Stimulated activated CD4-positive, alpha-beta T cell treated with anti-CD3 and anti-CD28 coated beads, Interleukin-15, amount 100 ng/mL, for 1 hour (primary cell): ENCODE measurements at places on chromosomes 6 and 20.

GRCh38 chr20:15817351-15817750, 755.9 kb downstream of the KIF16B start:
- no peak for DNase-seq

DNA sequence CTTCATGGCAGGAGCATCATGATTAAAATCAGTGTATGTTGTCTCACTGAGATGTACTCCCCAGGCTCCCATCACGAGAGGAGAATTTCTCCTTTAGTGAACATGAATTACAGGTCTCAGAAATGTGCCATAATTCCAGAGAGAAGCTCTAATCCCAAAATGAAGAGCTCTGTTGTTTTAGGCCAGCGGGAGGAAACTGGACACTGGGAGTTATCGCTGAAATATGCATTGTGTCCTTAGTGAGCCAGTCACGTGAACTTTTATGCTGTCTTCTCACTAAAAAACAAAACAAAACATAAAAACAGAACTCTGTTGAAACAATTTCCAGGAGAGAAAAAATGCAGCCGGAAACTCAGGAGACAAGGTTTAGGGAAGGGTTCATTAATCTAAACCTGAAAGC, 315.7 kb upstream of the NT5E start:
- DNase-seq = no peak

DNA sequence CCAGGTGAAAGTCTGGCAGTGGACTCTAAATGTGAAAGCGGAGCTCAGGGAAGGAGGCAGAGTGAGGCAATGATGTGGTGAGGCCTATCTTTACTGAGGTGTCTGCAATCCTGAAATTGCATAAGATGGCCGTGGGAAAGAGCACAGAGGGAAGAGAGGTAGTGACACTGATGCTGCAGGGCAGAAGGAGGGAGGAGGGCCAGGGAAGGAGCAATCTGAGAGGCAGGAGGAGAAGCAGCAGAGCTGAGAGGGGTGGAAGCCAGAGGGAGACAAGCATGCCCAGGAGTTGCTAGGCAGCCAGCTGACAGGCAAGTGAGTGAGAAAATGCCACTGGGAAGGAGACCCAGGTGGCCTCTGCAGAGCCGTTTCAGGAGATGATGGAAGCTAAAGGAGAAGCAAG, 97.4 kb upstream of the CNR1 start:
- DNase-seq = no peak

DNA sequence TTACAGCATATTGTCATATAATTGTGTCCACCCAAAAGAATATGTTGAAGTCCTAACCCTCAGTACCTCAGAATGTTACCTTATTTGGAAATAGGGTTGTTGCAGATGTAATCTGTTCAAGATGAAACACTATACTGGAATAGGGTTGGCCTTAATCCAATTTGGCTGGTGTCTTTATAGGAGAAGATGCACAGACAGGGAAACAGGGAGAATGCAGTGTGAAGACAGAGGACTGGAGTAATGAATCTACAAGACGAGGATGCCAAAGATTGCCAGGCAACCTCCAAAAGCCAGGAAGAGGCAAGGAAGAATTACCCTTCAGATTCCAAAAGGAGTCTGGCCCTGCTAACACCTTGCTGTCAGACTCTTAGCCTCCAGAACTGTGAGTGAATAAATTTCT, 482.9 kb downstream of the PTPRT start:
- no peak for DNase-seq

- no peak for DNase-seq
These were observed 30.2 kb upstream of the MAN1A1 start for GRCh38 chr6:119379809-119380208.

GRCh38 chr20:53128004-53128403, 155.8 kb downstream of the TSHZ2 start:
- no peak for DNase-seq

- DNase-seq = no peak
These were observed 22.8 kb downstream of the SLC17A9 start for GRCh38 chr20:62975251-62975760.

- DNase-seq = no peak
These were observed 78.0 kb upstream of the TMEM181 start for GRCh38 chr6:158481690-158482473.

- no peak for DNase-seq
These were observed 355.1 kb downstream of the HAO1 start for GRCh38 chr20:7585126-7585679.

GRCh38 chr6:53986165-53986720, 125.0 kb upstream of the MLIP start:
- DNase-seq = no peak

DNA sequence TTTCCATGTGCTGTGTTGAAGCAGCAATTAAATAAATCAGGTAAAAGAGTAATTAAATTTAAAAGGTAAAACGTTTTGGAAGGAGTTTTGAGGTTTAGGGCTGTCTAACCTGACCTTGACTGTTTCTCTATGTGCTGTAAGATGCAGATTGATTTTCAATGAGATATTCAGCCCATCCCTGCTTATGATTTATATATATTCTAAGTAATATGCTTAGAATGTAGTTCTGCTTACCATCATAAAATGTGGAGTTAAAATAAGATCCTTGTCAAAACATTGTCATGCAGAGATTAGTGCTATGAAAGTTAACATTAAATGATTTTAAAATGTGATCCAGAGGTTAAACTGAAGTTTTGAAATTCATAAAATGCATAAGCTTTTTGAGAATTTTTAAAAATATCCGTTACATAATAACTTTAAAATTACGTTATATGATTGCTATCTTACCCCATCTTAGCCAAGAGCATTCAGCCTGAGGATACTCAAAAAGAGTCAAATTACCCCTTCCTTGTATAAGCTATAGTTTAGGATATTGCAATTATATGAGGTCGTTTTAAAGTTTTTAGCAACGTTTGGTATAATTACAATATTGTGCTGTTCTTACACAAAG, 122.5 kb downstream of the MTHFD1L start:
- DNase-seq = no peak

GRCh38 chr6:33211136-33211535, 2.8 kb downstream of the RING1 start:
- no peak for DNase-seq

- no peak for DNase-seq
These were observed 125.9 kb upstream of the MLN start for GRCh38 chr6:33929575-33930288.

- no peak for DNase-seq
These were observed 242.5 kb upstream of the KCNG1 start for GRCh38 chr20:51265361-51265760.

GRCh38 chr6:100633096-100633777, 168.5 kb upstream of the SIM1 start:
- DNase-seq = no peak

DNA sequence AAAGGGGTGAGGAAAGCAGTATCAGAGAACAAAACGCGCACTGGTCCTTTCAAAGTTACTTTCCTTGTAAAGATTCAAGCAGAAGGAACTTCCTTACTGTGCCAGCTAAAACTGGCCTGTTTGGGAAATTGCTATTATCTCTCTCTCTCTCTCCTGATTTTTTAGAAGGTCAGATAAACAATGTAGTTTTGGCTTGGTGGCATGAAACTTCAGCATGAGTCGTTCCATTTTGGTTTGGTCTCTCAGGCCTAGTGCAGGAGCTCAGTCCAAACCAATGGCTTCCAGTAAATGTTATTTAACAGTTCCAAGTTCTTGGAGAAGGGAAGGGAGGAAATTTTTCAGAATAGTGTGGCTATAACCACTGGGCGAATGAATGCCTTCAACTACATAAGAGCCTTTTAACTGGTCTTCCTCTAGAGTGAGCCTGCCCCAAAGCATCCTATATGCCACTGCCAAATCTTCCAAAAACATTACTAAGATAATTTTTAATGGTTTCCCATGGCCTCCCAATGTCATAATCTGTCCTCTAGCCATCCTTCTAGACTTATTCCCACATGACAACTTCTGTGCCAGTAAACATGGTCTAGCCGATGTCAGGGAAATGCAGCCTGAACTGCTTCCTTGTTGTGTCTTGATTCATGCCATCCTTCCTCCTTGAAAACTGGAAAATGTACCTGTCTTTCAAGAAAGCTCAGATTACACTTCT, 9.1 kb upstream of the SNX9 start:
- DNase-seq = no peak

DNA sequence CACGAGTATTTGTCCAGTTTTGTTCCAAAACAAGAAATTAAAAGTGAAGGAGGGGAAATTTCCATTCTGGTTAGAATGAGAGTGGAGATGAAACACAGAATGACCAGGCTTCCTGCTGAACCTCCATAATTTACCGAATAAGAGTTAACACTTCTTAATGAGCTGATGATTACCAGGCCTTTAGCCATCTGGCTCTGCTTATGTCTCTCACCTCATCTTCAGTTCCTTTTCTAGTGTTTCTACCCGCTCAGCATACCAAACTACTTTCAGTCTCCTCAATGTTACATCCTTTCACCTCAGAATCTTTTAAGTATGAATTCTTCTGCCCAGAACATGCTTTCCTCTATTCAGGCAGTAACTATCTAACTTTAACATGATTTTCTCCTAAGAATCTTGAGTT, 209.0 kb upstream of the RSPO3 start:
- DNase-seq = no peak

DNA sequence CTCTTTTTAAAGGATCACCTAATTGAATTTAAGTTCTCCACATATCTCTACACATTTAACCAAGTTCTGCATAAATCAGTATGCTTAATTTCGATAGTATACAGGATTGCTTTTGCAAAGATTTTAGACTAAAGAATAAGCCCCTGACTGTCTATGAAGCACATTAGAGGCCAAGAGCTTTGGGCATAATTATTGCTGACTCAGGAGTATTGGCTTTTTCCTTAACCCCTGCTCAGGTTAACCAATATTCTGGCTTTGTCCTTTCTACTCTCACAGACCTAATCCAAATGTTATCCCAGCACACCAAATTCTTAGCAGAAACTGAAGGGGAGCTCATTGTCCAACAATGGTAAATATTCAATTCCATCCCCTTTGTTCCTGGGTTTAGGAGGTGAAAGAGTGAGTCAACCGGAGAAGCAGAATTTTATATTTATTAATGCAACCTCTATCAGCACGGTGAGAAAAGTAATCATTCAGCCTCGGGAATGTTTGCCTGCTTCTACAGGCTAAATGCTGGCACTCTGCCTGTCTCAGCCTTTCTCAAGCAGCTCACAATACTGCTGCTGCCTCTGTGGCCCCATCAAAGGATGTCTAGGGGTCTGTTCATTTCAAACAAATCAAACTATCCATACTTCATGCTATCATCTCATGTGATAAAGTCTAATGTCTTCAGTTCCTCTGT, 125.0 kb downstream of the SIM1 start:
- DNase-seq = no peak

DNA sequence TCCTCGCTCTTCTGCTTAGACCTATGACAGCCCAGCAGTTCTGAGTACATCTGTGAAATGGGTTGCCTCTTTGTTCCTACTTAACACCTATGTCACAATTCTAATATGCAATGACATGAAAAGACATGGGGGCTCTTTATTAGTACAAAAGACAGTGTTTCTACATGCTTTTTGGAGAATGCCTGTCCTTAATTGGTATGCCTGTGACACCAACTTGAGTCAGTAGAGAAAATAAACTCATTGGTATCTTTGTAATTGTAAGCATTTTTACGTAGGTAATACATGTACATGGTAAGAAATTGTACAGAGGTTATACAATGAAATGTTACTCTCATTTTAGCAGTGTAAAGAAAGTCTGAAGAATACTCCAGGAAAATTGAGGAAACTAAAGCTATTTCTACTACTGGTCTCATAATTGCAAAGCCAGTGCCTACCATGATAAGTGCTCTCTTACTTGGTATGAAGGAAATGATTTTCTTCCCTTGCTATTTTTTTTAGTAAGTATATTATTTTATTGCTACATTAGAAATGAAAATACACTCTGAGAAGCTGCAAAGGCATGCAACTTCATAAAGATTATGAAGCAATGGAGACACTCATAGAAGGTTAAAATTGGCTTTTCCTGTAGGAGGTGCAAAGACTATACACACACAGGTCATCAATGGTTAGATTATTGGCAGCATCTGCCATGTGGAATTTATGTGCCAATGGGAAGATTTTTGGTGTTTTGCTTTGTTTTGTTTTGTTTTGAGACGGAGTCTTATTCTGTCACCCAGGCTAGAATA, 4.9 kb upstream of the EEF1A1 start:
- no peak for DNase-seq

- no peak for DNase-seq
These were observed 113.7 kb upstream of the BCLAF1 start for GRCh38 chr6:136403110-136403980.

GRCh38 chr6:154500769-154501577, 9.5 kb downstream of the CNKSR3 start:
- DNase-seq = no peak

DNA sequence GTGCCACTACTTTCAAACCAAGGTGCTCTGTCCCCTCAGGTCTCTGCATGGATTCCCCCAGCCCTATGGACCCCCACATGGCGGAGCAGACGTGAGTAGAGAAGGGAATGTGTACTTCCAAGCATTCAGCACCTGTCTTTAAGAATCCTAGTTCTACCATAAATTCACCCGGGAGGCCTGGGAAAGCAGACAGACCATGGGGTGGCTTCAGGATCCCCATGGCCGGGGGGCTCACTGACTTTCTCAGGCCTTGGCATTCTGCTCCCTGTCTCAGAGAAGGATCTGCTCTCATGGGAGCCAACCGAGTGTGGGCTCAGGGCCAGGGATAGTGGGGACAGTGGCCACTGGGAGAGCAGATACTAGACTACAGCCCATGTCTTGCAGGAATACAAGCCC, 2.3 kb downstream of the CDC25B start:
- DNase-seq = no peak

- no peak for DNase-seq
These were observed 180.7 kb upstream of the UST start for GRCh38 chr6:148565930-148566663.

DNA sequence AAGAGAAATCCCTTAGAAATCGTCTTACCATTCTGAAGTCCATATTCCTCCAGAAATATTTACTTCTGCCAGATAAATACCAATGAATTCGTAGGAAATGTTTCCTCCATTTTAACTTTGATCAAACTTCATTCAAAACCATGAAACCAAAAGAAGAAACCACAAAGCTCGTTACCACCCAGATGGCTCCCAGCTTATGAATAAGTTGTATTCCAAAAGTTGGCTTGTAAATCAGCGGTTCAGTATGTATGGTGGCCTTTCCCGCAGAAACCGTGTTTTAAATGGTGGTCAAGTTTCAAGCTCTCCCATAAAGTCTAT, 73.6 kb upstream of the RIPOR2 start:
- no peak for DNase-seq

DNA sequence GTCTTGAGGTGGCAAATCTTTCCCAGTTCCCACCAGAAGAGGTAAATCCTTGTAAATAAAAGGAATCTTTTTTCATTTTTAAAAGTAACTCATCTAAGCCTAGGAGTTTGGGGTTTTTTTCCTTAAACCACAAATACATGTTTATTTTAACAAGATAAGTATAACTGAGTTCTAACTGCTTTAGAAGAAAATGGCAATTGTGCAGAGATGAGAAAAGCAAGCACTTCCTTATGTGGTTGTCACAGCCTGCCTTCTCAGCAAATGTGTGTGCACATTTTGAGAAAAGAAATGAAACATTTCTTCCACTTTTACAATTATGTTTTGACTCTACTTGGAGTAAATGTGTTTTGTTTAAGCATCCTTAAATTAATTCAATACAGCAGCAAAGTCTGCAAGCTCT, 17.7 kb downstream of the HCK start:
- no peak for DNase-seq

- DNase-seq = no peak
These were observed 234.9 kb downstream of the KCNQ5 start for GRCh38 chr6:72856801-72857200.

- DNase-seq = no peak
These were observed 11.0 kb upstream of the SYNDIG1 start for GRCh38 chr20:24458436-24458835.

GRCh38 chr20:16216227-16216913, 356.9 kb downstream of the KIF16B start:
- no peak for DNase-seq

- no peak for DNase-seq
These were observed 166.7 kb upstream of the CENPW start for GRCh38 chr6:126173265-126173664.
